ENCODE measurements at places on chromosomes 16 and 17.

GRCh38 chr16:80806927-80807340 lies 2.5 kb upstream of the CDYL2 start:
- DNase-seq = no peak

DNA sequence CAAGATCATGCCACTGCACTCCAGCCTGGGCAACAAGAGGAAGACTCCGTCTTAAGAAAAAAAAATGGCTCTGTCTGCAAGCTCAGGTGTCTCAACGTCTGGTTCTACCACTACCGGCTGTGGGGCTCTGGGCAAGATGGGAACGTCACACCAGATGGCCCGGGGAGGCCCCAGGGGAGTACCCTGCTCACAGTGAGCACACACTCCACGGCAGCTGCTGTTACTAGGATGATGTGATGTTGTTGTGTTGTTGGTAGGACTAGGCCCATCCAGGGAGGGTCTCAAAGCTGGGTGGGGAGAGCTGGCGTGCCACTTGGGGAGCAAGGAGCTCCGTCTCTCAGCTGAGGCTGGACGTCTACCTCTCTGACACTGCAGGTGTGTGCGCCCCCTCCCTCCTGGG lies 9.4 kb upstream of the NPTX1 start:
- DNase-seq = no peak

DNA sequence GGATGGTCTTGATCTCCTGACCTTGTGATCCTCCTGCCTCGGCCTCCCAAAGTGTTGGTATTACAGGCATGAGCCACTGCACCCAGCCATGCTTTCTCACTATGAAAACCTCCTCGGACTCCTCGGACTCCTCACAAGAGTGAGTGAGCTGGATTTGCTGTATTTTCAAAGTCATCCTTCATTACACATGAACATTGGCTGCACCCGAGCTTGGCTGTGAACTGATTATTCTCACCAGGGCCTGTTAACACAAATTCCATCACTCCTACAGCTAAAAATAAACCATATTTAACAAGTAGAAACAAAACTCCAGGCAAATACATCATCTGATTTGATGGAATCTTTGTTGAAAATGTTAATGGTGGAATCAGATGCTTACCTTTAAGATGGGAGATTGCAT lies 50.3 kb downstream of the PITPNC1 start:
- no peak for DNase-seq

GRCh38 chr16:81553814-81554675 lies 109.4 kb downstream of the CMIP start:
- DNase-seq = no peak

DNA sequence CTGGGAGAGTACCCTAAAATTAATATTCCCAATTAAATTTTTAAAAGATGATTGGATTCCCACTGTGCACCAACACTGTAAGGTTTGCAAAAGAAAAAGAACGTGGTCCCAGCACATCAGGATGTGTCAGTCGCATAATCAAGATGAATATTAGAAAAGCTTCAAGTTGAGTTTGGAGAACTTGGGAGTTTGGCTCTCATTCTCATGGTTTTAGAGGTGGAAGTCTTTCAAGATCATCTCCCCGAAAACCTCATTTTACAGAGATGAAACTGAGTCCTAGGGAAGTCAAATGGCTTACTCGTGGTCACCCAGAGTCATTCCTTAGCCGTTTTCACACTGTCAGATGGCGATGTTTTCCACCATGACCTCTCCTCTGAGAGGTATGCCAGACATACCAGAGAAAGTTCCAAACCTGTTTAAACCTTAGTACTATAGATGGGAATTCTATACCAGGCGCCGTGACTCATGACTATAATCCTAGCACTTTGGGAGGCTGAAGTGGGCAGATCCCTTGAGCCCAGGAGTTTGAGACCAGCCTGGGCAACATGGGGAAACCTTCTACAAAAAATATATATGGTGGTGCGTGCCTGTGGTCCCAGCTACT lies 1.2 kb downstream of the SEC14L1 start:
- no peak for DNase-seq

DNA sequence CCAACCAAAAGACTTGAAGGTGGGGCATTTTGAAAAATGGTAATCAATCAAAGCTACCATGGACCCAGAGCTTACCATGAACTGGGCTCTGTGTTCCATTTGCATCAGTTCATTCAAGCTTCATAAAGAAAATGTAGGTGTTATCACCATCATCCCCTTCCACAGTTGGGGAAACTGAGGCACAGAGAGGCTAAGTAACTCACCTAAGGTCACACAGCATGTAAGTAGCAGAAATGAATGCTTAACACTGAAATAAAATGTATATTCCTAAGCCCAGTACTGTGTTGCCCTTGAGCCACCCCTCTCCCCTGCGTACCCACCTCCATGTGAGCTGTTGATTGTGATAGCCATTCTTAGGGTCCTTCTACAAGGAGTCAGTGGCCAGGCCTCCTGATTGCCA lies 83.6 kb downstream of the VAT1L start:
- DNase-seq = no peak

All from NCI-H2107 (cell line).